Left ventricle myocardium inferior (tissue), 1 donor: ENCODE measurements at places on chromosomes 13 and 19. TPM values are rescaled to one million over a fixed set of nuclear protein-coding genes. Genes with fewer than 3 reads are reported as not detected.

RCBTB1 gene
- 21.6 TPM for total RNA-seq

DNA sequence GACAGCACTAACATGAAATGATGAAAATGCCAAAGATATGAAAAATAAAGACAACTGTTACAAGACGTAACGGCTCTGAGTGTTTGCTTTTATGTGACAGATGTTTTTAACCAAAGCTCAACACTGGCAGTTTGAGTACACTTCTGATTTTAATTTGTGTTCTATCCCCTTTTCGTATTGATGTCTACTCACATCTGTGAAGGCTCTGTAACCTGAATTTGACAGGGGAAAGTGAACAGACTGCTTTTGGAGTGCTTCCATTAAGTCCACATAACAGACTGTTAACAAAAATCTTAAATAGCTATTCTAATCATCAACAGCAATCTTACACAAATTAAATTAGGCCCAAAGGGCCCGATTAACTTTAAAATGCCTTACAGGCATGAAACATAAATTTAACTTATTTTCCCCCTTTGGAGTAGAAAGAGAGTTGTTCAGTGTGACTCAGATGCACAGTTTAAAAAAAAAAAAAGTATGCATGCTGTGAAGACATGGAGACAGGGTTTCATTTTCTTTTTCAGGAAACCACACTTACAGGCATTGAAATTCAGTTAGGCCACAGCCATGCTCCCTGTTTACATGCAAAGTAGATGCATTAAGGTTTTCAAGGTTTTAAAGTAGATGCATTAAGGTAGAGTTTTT is 16.3 kb upstream of the RNASEH2B start:
- no peak for DNase-seq

- DNase-seq: no peak
Measured at GRCh38 chr19:9054207-9054606, 32.7 kb upstream of the OR1M1 start.

- no peak for DNase-seq
Measured at GRCh38 chr13:91017031-91017668, 330.3 kb upstream of the MIR17HG start.

- no peak for DNase-seq
Measured at GRCh38 chr19:16454351-16454918, 17.3 kb downstream of the EPS15L1 start.

DNA sequence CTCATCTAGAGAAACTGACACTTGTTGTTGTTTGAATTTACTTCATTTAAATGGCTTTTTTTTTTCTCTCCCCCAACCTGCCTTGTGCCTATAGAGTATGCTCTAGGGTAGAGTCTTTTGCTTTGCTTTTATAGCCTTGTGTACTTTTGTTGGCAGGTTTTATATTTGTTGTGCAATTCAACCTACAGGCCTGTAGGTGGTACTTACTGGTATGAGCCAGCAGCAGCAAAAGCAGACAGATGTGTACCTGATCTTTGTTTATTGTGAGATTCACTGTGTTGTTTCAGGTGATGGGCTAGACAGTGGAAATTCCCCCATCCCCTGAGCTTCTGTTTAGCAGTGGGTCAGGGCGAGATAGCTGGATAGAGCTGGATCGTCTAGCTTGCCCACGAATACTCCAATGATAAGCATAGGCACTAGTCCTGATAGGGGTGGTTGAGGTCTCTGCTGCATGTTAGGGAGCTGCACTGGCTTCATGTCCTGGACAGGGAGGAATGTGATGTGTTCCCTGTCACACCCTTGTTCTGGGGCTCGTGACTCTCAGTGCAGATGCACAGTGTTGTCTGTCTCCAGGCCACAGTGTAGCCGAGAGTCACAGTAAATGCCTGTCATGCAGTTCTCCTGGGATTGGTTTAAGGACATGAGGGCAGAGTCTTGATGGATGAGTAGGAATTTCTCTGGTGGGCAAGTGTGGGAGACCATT is 21.3 kb downstream of the DNAJC3 start:
- DNase-seq: no peak

DNA sequence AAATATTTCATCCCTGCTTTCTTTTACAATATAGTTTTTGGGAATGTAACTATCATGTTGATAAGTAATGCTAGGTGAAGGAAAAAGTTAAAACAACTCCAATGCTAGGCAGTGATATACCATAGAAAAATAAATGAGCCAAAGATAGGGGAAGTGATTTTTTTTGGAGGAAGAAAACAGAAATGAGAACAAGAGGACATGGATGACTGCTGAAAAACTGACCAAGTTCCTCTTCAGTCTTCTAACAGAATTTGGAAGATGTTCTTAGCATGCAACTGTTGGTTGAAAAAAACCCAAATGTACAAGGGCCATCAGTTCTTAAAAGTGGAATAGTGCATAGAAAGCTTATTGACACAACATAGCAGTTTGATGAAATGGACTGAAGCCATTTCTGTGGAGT is 262.5 kb upstream of the STARD13 start:
- DNase-seq: no peak

DNA sequence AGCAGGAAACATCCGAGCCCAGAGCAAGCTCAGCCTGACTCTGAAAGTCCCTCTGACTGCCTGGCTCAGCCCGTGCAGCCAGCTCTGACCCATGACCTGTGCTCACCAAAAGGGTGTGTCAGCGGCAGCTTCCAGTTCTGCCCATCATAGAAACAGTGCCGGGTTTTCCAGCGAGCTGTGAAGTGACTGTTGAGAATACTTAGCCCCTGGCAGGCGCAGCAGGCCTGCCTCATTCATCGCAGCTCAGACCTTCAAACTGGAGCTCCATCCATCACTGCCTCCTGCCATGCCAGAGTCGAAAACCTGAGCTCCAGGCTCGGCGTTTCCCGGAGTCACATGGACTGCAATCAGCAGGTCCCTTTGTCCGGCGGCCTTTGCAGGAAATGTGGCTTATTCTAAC is 16.3 kb upstream of the GSX1 start:
- DNase-seq: no peak

DNA sequence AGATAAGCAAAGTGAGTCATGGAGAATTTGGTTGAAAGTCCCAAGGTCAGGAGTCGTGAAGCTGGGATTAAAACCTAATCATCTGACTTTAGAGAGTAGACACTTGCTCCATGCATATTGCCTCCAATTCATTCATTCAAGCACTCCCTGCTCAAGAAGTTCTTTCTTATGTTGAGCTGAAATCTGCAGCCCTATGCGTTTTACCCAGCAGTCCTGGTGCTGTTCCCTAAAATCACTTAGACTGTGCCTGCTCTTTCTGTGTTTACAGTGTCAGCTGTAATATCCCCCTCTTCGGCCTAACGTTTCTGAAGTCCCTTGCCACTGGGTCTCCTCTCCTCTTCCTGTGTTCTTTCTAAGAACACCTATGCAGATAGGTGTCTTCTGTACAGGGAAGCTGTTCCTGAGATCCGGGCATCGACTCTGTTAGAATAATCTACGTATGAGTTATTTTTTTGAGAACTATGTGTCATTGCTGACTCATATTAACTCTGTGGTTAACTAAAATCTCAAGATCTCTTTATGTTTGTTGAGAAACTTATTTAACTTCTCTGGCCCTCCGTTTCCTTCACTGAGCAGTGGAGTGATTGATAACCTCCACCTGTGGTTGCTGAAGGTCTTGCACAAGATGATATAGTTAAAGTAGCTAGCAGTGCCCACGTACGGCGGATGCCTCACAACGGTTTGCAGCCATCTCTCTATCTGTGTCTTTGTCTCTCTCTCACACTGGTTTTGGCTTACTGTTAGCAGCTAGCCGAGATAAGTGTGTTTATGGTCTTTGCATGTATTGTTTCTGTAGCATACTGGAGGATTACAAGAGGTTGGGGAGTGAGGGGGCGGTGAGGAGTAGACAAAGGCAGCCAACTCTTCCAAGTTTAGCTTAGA is 4.7 kb downstream of the ALOX5AP start:
- no peak for DNase-seq

DNA sequence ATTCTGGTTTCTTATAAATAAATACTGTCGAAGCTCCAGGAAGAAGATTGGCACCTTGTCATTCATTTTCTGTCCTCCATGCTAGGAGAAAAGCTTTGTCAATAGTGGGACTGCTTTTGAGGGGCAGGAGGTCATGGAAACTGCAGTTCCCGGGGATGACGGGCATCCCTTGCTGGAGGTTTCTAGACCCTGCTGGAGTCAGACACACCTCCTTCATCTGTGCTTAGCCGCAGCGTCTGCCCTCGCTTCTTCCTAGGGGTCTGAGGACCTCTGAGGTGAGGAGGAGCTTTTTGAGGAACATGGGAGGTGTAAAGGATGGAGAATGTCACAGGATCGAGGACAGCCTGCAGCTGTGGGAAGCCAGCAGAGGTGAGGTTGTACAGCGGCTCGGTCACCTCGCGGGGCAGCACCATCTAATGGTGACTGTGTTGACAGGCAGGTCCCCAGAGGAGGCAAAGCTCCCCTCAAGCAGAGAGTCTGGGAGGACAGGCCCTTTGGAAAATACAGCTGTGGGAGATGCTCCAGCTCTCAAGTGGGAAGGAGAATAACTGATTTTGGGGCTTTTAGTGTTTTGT is 172.7 kb upstream of the RNF113B start:
- DNase-seq: no peak

CCDC97 gene
- total RNA-seq: 15.5 TPM

DNA sequence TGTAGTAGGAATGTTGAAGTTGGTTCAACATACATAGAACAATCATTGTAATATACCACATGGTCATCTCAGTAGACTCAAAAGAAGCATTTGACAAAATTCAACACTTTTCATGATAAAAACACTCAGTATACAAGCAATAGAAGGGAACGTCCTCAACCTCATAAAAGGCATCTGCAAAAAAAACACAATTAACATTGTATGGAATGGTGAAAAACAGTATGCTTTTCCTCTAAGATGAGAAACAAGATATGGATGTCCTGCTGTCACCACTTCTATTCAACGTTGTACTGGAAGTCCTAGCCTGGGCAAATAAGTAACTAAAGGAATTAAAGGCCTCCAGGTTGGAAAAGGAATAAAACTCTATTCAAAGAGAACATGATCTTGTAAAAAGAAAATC is 54.5 kb downstream of the FNDC3A start:
- no peak for DNase-seq
